ENCODE measurements at places on chromosomes 1 and 21.

GRCh38 chr1:234395297-234395696 lies 22.0 kb downstream of the COA6 start:
- no peak for DNase-seq

GRCh38 chr1:118210051-118210722 lies 25.2 kb upstream of the SPAG17 start:
- DNase-seq = no peak

- DNase-seq = no peak
These were observed 15.4 kb downstream of the MRPS6 start for GRCh38 chr21:34088752-34089151.

GRCh38 chr1:18581420-18581880 lies 49.2 kb upstream of the PAX7 start:
- DNase-seq = no peak

DNA sequence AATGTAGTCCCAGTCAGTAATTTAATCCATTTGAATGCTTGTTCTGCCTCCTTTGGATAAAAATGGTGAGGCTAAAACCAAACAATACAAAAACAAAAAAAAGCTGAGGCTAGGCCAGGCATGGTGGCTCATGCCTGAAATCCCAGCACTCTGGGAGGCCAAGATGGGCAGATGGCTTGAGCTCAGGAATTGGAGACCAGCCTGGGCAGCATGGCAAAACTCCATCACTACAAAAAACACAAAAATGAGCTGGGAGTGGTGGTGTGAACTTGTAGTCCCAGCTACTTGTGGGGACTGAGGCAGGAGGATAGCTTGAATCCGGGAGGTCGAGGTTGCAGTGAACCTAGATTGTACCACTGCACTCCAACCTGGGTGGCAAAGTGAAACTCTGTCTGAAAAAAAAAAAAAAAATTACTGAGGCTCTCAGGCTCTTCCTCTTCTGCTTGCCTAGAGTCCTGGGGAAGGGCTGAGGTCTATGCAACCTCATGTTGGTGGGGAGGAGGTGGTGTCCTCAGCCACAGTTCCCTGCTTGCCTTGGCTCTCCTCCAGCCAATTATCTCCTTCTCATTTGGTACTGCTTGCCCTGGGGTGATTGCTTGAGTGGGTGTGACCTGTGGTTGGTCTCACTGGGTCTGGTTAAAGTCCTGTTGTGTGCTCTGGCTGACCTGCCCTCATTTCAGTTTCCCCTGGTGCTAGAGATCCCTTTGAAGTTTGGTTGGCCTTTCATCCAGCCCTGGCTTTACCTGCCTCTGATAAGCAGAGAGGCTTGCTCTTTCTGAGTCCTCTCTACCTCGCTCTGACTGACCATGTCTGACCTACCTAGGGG lies 20.9 kb downstream of the S1PR1 start:
- no peak for DNase-seq

DNA sequence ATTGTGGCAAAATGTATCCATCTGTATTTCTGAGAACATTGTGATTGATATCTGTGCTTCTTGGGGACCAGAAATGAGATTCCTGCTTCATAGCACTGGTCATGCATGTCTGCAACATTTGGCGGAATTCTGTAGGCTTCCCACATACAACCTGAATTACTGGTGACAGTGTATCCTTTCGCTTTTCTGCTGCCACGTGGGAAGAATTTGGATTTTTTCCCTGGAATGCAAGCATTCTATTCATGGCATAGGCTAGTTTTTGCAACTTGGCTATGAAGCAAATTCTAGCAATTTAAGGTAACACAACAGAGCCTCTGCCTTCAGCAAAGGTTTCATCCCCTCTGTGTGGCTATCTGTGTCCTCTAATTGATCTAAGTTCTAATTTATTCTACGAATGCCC lies 85.9 kb downstream of the BCAR3 start:
- no peak for DNase-seq

DNA sequence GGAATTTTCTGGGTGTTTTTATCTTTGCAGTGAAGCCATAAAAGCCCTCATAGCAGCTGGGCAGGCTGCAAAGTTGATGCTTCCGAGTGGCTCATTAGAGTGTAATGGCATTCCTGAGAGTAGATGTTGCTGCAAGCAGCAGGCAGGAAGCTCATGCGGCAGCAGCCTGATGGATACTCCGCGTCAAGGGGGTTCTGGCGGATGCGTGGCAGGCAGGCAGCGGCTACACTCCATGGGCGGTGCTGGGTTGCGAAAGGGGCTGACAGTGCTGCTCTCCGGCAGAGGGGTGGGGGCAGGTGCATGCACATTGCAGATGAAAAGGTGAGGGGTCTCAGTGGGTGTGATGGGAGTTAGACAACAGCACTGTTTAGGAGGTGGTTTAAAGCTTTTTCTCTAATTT lies 93.2 kb upstream of the AJAP1 start:
- DNase-seq = peak; percentile 13

DNA sequence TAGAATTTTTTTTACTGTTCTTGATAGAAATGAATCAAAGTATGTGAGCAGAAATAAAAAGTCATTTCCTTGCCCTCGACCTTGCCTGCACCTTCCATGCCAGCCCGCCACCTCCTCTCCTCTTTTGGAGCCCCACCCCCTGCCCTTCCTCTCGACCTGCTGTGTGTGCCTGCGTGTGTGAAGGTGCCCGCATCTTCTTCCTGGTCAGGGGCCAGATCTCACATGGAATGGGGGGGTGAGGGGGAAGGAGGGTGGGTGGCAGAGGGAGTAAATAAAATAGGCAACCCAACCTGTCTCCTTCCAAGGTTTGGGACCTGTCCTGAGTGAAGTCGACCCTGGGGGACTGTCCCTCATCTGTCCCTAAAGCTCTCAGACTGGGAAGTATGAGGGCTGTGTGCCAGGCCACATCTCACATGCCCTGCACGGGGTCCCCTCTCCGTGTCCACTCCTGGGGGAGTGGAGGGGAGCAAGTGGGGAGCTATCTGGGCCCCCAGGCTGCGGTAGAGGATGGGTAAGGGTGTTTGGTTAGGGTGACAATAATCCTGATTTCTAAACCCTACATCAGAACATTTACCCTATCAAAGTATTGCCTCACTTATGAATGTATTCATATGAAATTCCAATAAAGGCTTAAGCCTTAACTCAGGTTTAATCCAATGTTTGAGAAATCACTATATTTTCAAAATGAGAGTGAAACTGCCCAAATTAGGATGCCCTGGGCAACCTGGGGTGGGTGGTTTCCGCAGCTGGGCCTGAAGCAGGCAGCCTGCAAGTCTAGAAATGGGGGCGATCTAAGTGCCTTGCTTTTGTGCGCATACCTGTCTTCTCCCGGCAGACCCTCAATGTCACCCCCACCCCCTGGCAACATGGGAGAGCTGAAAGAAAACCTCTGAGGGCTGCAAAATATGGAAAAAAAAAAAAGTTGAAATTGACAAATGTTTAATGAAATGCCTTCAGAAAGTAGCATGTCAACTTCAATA lies 15.4 kb downstream of the AMPD2 start:
- DNase-seq = no peak

GRCh38 chr1:217885181-217885580 lies 254.0 kb downstream of the SPATA17 start:
- no peak for DNase-seq

DNA sequence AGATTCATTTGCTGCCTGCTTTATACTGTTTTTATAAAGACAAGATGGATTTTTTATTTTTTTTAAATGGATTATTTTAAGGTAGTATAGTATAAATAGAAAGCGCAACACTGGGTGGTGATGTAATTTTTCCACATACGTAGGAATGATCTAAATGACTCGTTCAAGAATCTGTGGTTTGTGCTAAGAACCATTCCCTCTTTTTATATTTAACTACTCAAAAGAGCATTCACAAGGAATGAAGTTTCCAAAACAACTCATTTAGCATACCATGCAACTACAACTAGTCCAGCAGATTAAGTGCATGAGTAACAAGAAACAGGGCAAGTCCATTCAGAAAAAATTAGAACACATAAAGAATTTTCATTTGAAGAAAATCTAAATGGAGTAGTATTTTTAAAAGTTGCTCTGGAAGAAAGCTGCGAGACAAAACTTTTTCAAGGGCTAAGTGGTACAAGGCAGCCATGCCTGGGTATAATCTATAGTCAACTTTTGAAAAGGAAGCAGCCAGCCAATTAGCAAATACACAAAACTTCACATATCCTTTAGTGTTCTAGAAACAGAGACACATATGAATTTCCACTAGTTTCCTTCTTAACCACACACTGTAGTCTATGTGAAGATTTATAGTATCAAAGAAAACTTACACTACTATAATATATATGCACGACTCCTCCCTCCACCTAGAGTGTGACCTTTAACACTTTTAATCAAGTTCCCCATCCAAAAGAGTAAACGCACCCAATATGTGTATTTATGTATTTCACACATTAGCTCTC lies 23.4 kb downstream of the GTF2B start:
- DNase-seq = no peak

DNA sequence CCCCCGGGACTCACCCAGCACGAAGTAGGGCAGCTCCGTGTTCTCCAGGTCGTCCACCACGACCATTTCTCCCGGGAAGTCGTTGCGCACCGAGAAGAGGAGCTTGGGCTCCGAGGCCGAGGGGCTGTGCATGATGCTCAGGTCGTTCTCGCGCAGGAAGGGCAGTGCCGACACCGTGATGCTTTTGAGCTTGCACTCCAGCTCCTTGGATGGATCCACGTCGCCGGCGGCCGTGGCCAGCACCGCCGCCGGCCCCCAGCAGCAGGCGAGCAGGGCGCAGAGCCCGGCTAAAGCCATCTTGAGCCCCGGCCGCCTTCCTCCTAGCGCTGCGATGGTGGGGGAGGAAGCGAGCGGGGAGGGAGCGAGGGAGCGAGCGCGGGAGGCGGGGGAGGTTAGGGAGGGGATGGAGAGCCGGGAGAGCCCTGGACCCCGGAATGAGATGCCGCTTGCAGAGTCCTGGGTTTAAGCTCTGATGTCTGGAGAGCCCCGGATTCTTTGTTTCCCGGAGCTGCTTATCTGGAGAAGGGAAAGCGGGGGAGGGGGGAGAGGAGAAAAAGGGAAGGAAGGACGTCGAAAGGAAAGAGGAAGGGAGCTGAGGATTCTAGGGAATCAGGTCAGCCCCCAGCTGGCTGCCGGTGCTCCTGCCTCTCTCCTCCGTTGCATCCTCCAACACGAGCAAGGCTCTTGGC lies at the start of gene ASTN1:
Gene ASTN1, minus strand, starts transcription at position 333 of the 689 bp plus-strand sequence. Its CDS starts 36 bp downstream, at position 297.
- DNase-seq = peak; percentile 76

GRCh38 chr1:8563944-8564537 lies 246.1 kb downstream of the SLC45A1 start:
- no peak for DNase-seq

DNA sequence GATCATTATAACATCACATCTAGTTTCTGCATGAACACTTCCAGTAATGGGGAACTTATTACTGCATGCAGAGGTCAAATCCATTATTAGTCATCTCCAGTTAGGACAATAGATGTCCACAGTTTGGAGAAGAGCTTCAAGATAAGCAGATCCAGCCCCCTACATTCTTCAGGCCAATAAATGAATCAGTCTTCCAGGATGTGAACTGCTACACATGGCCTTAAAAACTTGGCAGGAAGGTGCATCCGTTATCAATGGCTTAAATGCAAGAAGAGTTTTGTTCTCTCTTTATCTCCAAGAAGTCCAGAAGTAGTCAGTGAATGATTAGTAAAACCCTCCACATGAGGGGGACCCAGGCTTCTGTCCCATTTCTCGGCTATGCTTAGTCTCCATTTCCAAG lies 70.8 kb downstream of the DMRTA2 start:
- DNase-seq = no peak

- DNase-seq = no peak
These were observed 4.1 kb upstream of the PEF1 start for GRCh38 chr1:31648641-31649357.

GRCh38 chr1:232979558-232979957 lies 29.1 kb downstream of the NTPCR start:
- DNase-seq = no peak

DNA sequence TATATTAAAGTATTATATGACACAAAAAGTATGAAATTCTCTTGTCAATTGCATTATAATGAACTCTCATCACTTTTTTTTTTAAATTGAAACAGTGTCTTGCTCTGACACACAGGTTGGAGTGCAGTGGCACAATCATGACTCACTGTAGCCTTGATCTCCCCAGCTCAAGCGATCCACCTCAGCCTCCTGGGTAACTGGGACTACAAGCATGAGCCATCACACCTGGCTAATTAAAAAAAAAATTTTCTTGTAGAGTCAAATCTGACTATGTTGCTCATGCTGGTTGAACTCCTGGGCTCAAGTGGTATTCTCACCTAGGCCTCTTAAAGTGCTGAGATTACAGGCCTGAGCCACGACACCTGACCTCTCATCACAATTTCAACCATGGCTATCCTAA lies 259.3 kb downstream of the S1PR1 start:
- DNase-seq = no peak

- no peak for DNase-seq
These were observed 64.1 kb upstream of the RNPC3 start for GRCh38 chr1:103461161-103462105.

DNA sequence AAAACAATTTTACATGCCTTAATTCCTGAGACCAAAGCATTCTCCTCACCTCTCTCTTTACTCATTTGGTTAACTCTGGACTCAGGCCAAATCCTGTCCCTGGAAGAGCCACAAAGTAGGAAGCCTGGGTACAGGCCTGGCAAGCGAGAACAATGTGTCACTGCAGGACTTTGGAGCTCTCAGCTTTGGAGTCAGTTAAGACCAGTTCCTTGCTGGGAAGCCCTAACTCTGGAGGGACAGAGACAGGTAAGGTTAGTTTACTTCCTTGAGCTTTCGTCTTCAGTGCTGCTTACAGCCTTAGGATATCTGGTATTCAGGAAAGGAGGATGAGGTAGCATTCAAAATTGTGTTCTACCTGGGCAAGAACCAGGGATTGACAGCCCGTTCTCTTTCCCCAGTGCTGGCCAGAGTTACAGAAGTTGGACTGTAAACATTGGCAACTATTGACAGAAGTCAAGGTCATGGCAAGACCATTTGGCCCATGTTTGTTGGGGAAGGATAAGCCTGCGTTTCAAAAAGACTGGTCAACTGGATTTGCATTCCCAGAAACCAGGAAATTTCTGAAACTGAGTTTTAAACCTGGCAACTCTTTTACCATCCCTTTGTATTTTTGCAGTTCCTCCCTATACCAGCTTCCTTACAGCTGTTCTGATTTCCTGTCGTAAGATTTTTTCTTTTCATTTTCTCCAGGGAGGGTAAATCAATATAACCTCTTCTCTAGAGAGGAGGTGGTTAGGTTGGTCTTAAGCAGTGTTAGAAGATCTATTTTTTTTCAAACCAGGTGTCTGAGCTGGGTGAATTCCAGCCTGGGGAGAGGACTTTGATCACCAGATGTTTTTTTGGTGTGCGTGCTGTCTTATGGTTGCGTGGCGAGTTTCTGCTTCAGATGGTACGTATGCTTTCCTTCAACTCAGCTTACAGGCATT lies at the start of gene C4BPB:
Gene C4BPB, plus strand, starts transcription at position 160 of the 926 bp plus-strand sequence. Its CDS starts 672 bp downstream, at position 832.
- DNase-seq = no peak

- no peak for DNase-seq
These were observed 81.0 kb upstream of the LHX8 start for GRCh38 chr1:75053207-75053606.

DNA sequence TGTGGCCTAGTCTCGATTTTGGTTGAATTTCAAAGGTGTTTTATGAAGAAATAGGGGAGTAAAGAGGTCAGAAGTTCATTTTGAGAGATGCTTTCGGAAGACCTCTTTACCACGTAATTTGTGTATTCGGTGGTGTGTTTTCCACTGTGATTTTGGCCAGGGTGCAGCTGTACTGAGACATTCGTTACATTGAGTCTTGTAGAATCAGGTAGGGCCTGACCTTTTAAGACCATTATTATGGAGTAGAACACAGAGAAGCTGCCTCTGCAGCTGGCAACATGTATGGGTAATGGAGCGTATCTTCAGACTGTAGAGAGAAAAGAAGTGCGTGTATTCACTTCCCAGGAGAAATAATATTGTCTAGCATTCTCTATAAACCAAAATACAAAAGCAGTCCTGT lies 326.5 kb downstream of the PDE4B start:
- DNase-seq = no peak

Data from right kidney (tissue), 9 donors.